ENCODE measurements at places on chromosomes 1 and 21.

DNA sequence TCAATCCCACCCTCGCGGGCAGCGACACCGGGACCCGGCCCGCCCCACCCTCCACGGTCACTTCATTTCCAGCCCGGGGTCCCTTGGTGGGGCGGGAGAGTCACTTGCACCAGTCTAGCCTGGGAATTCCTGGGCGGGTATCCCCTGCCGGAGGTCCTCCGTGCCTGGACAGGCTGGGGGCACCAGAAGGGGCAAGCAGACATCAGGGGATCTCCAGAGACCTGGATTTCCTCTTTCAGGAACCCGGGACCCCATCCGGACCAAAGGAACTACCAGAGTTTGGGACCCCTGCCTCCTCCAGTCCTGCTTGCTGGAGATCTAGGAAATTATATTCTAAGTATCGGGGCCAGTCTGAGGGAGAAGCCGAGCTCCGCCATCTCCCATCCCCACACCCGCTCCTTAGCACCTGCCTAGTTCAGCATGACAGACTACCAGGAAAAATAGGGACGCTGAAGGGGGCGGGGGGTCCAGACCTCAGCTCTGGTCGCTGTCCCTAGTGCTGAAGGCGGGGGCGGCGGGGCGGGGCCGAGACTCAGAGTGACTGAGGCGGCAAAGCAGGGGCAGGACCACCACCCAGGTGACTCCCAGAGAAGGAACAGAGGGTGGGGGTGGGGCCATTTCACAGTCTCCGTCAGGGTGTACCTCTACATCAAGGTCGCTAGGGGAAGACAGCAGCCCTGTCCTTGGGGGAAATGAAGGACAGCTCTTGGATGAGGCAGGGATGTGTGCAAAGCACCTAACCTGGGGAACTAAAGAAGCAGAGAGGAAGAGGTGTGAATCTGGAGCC is 832 bp downstream of the HCN3 start:
- DNase-seq: peak; percentile 36

DNA sequence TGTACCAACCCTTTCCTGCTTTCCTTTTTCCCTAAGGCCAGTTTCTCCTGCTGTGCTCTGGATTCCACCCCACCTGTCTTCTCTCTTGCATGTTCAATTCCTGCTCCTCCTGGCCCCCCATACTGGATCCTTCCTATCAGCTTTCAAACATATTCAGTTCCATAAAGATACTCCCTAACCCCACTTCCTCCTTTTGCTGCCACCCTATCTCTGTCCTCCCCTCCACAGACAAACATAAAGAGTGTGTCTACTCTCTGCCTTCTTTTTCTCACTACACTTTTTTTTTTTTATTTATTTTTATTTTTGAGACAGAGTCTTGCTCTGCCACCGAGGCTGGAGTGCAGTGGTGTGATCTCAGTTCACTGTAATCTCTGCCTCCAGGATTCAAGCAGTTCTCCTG is 16.9 kb upstream of the RPF1 start:
- DNase-seq: no peak

DNA sequence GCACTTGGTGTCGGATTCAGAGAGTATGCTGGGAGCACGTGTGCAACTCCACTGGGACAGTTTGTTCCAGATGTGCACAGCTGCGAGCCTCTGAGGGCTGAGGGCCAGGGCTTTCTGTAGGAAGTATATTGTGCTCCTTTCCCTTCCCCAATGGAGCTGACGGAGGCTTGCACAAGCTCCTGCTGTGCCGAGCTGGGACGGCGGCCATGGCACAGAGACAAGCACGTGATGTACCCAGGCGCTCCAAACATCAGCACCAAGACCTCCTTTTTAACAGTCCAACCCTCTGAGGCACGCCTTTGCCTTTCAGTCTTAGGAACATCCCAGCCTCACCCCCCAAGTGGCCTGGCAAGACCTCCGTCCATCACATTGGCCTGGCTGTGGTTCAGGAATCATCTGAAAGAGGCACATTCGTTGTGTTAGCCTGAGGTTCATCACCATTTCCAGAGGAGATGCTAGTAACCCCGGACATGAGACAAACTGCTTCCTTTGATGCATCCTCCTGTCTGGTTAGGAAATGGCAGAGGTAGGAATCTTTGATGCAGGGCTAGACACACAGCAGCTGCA is 339.2 kb upstream of the KAZN start:
- DNase-seq: peak; percentile 2

DNA sequence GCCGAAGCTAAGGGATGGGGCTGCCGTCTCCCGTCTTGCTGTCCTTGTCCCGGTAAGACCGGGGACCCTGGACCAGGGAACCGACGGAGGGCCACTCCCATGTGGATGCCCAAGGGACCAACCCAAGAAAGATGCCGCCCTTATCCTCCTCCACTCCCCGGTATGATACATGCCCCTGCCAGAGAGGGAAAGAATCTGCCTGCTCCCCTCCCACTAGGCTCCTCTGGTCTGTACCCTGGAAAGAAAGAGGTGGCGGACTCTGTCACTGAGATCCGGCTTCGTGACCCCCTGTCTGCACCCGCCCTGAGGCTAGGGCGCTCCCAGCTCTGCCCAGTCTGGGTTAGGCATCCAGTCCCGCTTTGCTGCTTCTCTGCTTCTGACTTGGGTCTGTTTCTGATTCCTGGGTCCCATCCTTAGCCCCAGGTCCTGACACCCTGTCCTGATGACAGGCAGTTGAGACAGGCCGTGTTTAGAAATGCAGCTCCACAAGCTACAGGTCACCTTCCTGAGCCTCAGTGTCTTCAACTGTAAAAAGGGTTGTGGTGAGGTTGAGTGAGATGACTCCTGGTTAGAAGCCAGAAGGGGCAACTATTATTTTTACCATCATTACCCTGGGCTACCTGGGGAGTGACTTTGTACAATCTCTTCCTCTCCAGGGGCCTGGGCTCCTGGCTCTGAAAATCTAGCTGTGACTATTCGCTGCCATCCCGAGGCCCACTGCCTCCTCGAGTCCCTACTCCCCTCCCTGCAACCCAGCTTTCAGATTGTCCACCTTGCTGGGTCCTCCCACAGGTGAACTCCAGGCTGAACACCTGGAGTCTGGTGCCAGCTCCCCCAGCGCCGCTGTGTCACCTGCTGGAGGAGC is 3.7 kb downstream of the MATN1 start:
- DNase-seq: peak; percentile 75

GRCh38 chr21:46517361-46517760 is 58.7 kb downstream of the DIP2A start:
- DNase-seq: no peak

DNA sequence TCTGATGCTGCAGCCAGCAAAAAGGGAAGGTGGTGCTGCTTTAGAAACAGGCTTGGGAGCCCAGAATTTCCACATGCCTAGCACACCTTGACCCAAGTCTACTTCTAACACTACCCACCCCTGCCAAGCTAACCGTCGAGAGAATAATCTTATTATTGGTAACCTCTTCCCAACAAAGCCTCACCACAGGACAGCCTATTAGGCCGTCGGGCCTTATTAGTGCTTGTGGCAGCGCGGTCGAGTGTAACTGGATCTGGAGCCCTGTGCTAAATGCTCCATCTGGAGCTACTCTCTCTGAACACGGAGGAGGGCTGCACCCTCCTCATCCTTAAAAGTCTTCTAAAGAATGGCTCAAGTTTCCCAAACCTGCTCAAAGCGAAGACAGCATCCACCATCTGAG is 165.5 kb upstream of the NFIA start:
- DNase-seq: no peak

DNA sequence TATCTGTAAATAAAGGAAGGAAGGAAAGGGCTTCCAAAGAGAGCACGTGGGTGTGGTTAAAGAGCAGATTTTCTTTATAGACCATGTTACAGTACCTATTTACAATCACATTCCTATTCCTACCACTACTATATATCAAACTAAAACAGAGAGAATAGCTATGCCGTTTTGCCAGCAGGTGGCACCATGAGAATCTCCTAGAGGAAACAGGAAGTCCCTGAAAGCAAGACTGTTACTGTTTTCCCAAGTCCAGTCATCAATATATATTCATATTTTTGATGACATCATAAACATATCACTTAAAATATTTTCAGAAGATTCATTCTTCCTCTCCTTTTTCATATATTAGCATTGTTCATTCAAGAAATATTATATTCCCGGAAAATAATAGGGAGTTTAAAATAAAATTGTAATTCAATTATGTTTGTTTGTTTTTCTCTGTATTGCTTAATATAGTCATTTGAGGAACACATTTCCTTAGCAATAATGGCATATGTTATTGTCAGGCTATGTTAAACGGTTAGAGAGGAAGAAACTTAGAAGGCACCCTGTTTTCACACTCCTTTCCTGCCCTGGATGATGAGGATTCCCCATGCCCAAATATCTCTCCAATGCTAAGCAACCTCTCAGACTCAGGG is 6.6 kb downstream of the CCDC190 start:
- DNase-seq: peak; percentile 83

DNA sequence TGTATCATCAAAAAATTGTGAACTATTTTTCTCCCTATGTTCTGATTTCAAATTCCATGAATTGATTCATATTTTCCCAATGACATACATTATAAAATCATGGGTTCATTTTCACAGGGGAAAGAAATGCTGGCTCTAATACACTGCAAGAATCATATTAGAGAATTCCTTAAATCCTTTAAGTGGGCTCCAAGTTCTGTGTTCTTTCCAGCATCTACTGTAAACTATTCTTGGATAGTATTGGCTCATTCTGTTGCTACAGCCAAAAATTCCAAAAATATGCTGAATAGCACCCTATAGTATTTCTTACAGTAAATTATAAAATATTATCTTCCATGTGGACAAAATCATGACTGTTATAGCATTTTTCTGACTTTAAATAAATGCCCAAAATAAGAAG is 19.0 kb upstream of the C1orf105 start:
- no peak for DNase-seq

GRCh38 chr1:5379176-5379759 is 613.0 kb downstream of the NPHP4 start:
- no peak for DNase-seq

DNA sequence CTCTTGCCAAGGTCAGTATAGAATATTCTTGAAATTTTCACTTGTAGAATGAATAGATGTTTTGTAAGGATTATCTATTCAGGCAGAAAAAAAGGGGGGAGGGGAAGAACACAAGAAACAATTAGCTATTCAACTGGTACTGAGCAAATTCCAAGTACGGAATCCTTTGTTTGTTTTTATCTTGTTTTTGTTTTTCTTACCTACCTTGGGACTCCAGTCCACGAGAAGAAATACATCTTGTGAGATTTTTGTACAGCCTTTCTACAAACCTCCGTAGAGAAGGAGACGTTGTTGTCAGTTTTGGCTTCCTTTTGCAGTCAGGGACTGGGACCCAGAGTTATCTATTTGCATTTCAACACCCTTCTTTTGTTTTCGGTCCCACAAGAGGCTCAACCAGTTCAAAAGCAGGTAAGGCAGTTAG is 36.0 kb downstream of the ZNF281 start:
- no peak for DNase-seq

DNA sequence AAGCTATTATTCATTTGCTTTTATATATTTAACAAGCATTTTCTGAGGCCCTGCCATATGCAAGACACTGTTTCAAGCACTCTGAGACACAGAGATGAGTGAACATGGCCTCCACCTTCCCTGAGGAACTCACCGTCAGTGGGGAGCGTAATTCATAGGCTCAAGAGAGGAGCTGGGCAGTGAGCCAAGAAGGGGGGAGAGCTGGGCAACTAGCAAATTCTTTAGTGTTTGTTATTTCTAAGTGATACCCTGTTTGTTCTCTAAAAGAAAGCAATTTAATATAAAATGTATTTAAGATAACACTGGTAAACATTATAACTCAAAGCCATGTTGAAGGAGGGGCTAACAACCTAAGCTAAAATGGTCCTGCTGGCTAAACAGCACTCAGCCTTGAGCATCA is 119.2 kb upstream of the NGF start:
- peak; percentile 51 for DNase-seq

GRCh38 chr1:156379420-156380165 is 10.6 kb downstream of the RHBG start:
- DNase-seq: peak; percentile 46

GRCh38 chr1:41241354-41241748 is 755 bp downstream of the SCMH1 start:
- DNase-seq: peak; percentile 53

GRCh38 chr1:51093581-51093980 is 8.4 kb upstream of the C1orf185 start:
- DNase-seq: no peak

DNA sequence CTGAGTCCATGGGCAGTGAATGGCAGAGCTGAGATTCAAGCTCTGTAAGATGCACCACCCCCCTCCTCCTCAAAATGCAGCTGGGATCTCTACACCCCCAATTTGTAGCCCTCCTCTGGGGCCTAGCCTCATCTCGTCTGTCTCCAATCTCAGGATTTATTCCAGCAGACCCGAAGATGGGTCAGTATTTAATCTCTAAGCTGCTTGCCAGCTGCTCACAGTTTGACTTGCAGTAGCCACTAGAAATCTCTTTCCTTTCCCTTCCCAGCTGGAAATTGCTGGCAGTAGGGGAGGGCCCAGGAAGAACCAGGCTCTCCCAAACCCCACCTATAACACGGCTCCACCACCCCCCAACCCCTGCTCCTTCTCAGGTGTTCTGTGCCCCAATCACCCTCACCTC is 1.5 kb downstream of the LACTBL1 start:
- no peak for DNase-seq

DNA sequence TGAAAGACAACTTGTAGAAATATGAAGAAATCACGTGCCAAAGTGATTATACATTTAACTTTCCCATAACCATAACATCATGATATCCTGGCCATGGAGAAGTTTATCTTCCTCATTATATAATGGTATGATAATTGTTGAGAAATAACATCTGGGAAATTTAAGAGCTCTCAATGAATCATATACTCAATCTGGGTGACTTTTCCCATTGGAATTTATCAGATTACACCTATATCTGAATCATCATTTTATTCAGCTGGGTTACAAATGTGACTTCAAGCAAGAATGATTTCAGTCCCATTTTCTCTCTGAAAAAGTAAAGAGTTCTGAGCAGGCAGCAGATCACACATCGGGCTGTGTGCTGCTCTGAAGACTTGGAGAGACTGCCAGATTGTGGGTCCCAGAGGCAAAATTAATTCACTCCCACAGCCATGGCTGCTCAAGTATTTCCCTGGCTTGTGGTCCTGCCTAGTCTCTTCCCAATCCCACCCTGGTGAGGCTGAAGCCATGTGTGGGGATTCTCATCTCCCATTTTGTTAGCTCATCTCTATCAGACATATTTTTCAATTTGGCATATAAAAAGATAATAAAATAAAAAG is 278.0 kb downstream of the MRPL39 start:
- peak; percentile 92 for DNase-seq

GRCh38 chr1:56688522-56689026 is 43.5 kb downstream of the PRKAA2 start:
- peak; percentile 13 for DNase-seq

DNA sequence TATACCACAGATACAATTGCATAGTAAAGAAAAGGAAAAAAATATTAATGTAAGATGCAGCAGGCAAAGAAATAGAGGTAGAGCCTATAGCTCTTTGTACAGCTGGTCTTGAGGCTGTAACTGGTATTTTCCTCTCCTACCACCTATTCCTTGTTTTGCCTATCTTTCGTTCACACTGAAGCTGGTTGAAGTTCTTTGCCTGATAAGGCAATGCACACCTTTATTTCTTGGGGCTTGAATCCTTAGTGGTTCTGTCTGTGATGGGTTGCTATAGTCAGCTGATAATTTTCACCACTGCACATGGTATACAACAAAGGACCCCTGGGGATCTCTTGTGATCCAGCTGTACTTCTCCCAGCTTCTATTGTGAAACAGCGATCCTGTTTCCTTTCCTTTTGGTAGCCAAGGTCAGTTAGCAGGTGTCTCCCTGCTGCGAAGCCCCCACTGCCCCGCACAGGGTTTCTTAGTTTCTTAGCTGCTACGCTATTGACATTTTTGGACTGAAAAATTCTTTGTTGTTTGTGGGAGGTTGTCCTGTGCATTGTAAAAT is 9.9 kb upstream of the TSNAX start:
- DNase-seq: no peak

- DNase-seq: no peak
These were observed 103.4 kb downstream of the HLX start for GRCh38 chr1:220982686-220983085.

Measured in fibroblast of skin of scalp (primary cell).